Retinal pigment epithelial cell (primary cell): ENCODE measurements at places on chromosomes 5 and 9.

DNA sequence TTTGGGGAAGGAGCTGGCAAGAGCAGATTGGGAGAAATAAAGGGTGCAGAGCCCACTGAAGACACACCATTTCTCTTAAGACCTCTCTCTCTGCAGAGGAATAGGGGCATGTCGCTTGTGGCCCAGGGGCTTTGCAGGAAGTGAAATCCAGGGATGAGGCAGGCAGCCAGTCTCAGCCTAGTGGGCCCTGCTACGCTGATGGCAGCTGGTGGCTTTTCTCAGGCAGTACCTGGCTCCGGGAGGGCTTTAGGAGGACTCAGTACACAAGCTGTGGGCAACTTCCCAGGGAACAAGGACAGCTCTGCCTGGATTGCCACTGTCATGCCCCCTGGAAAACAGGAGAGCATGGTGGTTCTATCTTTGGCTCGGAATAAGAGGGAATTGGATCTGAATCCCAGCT is 76.2 kb upstream of the NEURL1B start:
- no peak for DNase-seq

- no peak for DNase-seq
Measured at GRCh38 chr5:93088592-93089389, 492.2 kb downstream of the NR2F1-AS1 start.

GRCh38 chr5:6820851-6821479 is 107.7 kb downstream of the TENT4A start:
- DNase-seq = no peak

DNA sequence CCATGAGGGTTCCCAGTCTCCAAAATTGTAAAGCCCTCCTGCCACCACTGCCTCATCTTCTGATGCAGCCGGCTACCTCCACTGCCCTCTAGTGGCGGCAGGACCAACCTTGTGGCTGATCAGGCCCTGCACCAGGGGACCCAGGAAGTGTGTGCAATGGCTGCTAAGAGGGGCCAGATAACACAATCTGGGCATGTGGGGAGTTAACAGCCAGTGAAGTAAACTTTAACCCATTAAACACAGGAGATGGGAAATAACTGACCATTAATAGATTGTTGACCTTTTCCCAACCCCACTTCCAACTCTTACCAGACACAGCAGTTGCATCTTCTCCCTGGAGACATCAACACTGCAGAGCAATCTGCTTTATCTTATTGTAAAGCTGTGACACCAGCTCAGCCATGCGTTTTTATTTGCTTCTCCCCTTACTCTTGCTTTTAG is 63.3 kb downstream of the FREM1 start:
- no peak for DNase-seq

DNA sequence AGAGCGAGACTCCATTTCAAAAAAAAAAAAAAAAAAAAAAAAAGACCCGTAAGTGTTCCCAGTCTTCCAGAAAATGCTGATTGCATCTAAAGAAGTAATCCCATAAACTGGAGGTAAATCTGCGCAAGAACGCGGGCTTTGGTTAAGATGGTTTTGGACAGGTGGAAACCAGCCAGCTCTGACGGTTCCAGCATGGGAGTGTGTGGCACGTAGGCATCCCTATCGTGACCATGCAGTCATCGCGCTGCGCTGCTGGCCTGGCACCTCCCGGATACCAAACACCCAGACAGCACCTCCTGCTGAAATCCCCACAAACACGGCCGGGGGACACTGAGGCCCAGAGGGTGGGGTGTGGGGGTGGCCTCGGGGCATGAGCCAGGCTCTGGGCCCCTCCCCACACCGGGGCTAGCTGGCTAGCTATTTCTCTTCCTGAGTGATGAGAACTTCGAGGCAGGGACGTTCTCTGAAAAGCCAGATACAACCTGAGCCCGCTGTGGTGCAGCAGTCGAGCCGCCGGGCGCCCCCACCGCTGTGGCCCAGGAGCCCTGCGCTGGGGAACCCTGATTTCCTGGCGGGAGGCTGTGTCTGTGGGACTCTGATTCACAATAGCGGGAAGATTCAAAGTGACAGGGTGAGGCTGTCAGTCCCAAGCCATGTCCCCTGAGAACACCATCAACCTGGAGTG is 32.2 kb upstream of the NOTCH1 start:
- peak; percentile 37 for DNase-seq

DNA sequence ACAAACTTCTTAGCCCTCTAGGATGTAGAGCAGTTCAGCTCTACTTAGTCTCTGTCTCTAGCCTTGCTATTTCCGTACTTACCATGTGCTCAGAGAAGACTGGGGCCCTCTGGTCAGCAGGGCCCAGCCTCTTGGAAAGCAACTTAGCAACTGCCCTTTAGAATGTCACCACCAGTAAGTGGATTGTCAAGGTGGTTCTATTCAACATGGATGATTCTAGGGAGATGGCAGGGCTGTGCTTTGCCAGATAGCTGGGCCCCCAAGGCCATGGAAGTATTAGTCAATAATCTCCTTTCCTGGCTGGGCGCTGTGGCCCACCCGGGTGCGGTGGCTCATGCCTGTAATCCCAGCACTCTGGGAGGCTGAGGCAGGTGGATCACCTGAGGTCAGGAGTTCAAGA is 177.6 kb upstream of the MVB12B start:
- DNase-seq = no peak

DNA sequence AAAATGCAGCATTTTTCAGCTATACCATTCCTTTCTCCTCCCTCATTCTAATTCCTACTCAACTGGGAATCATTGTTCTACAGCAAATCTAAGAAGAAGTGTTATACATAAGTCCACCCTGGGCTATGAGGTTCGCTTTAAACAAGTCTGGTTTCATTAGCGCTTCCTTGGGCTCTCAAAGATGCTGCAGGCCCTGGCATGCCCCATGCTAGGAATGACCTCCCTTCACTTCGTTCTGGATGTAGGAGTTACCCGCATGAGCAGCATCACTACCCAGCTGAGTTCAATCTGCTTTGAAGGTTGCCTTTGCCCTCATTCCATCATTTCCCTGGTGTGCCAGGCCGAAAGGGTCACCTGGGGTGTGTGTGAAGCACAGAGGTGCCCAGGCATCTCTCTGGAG is 35.4 kb downstream of the F2R start:
- DNase-seq = no peak

DNA sequence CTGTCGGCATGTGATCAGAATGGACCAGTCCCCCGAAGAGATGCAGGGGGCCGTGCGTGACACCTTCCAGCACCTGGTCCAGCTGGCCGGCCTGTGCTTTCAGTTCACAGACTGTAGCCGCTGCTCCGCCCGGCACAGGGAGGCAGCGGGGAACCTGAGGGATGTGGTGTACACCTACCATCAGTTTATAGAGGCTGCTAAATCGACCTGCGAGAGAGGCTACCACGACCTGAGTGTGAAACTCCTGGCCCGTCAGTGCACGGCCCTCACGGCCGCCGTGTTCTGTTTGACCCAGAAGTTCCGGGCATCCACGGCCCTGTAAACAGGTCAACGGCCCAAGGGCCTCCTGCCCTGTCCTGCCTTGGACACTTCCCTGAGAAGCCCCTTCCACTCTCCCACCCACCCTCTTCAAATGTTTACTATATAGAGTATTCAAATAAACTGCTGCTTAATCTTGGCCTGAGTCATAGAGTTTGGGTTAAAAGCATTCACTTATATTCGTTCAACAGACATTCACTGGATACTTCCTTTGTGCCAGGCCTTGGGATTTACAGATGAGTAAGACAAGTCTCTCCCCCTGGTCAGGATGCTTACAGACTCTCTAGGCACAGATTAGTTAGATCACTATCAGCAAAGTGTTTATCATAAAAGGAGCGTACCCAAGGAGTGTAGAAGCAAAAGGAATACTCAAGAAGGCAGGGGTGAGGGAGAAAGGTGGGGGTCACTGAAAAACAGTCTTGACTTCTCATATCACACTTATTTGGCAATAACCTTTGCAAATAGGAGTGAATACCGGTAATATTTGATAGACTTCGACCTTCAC is 6.9 kb upstream of the TRMT10B start:
- DNase-seq = peak; percentile 11

GRCh38 chr5:140982083-140982716 is 15.9 kb downstream of the PCDHAC2 start:
- DNase-seq = no peak

- DNase-seq = no peak
Measured at GRCh38 chr5:123089914-123090660, 1.0 kb downstream of the PRDM6 start.

DNA sequence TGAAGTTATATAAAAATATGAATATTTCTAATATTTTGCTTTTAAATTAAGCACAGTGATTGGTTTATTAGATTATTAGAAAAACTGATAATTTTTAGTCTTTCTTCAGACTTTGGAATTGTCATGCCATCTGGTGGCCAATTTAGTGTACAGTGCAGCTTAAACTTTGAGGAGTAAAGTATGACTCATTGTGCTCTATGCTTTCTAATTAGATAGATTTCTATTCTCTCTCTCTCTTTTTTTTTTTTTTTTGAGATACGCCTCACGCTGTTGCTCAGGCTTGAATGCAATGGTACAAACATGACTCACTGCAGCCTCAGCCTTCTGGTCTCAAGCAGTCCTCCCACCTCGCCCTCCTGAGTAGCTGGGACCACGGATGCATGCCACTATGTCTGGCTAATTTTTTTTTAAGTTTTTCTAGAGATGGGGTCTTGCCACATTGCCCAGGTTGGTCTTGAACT is 42.1 kb upstream of the GPR21 start:
- peak; percentile 52 for DNase-seq

DNA sequence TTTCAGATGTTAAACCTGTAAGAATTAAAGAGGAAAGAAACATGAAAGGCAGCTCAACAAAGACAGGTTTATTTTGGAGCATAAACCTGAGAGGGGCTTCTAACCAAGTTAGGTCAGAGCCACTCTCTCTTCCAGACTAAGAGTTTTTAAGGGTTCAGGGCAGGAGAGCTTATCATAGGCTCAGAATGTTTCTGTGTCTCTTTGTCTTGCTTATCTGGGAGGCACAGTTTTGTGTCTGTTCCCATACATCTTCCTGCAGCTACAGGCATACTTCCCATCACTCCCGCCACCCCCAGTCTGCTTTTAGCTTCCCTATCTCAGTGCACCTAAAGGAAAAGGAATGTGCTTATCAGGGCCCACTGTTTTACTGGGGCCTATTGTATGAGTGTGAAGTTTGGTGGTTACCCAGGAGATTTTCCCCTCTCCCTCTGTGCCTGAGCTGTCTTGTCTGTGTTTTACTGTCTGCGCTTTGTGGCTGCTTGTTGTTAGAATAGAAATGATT is 21.9 kb downstream of the CD14 start:
- DNase-seq = no peak

GRCh38 chr5:115657881-115658233 is 32.0 kb upstream of the TMED7 start:
- peak; percentile 29 for DNase-seq

DNA sequence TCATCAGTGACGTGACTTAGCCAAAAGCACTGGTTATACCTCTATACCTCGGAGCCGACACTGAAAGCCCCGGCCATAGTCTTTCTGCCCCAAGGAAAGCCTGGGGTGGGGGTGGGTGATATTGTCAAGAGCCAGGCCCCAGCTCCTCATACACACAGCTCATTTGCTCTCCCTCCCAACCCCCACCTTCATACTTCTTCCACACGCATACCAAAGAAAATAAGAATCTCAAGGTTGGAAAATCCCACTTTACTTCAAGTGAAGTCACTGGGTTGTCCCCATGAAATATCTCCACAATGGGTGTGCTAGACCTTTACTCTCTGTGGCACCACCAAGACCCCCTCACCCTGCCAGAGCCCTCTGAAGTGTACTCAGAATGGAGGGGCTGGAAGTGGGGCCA is 27.1 kb upstream of the MGAT1 start:
- DNase-seq = no peak

- DNase-seq = no peak
Measured at GRCh38 chr5:139904816-139905661, 109.4 kb downstream of the PSD2 start.
